ENCODE measurements at places on chromosomes 4 and X.

GRCh38 chr4:143384381-143384994, 47.8 kb downstream of the GAB1 start:
- no peak for DNase-seq

DNA sequence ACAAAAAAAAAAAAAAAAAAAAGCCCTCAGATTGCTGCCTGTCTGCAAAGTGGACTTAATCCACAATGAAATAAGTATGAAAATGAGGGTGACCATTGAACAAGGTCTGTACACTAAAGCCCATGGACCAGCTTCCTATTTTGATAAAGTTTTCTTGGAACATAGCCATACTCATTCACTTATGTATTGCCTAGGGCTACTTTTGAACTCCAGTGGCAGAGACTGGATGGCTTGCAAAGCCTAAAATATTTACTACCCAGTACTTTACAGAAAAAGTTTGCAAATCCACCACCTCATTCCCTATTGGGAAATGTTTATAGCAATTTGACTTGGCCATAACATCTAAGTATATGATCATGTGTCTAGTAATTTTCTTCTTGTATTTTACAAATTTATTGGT, 481.7 kb downstream of the NAF1 start:
- DNase-seq = no peak

GRCh38 chr4:92988301-92988700, 684.5 kb downstream of the GRID2 start:
- no peak for DNase-seq

DNA sequence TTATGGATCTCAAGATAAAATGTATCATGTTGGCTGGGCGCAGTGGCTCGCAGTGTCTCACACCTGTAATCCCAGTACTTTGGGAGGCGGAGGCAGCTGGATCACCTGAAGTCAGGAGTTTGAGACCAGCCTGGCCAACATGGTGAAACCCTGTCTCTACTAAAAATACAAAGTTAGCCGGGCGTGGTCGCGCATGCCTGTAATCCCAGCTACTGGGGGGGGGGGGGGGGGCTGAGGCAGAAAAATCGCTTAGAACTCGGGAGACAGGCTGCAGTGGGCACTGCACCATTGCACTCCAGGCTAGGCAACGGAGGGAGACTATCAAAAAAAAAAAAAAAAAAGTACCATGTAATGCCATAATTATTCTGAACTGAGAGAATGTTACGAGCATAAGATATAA, 2.1 kb downstream of the RBMX start:
- no peak for DNase-seq

GRCh38 chrX:45449982-45450381, 249.3 kb upstream of the DIPK2B start:
- DNase-seq = no peak

DNA sequence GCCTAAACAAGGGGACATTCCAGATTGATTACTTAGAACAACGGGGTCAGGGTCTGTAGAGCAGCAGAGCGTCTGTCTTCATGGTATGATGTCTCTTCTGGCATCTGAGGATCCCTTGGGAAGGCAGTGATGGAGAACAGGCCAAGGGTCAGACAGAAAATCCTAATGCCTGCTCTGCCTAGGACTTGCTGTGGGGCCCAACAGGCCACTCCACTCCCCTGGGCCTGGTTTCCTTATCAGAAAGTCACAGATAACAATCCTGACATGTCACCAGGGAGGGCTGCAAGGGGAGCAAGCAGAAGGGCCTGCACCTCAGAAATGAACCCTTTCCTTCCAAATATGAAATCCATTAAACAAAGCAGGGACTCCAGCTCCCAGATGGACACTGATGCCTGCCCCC, 21.4 kb upstream of the ARHGAP6 start:
- no peak for DNase-seq

GRCh38 chr4:8585721-8586212, 5.6 kb downstream of the GPR78 start:
- DNase-seq = no peak

DNA sequence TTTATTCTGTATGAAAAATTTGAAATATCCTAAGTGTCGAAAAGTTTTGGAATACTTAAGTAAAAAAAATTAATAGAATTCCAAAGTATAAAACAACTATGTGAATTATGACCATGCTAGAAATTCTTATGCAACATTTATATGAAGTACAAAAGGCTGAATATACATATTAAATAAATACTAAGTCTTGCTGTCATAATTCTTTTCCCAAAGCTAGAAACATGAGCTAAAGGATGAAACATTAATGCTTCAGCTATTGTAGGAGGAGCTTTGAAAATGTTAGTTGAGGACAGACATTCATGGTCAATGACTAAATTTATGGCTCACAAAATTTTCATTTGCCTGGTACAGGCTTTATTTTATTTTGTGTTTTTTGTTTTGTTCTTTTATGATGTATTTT, 207.3 kb downstream of the GABRB1 start:
- DNase-seq = no peak

- peak; percentile 5 for DNase-seq
Observed at GRCh38 chrX:109774706-109775105, 41.6 kb upstream of the ACSL4 start.

DNA sequence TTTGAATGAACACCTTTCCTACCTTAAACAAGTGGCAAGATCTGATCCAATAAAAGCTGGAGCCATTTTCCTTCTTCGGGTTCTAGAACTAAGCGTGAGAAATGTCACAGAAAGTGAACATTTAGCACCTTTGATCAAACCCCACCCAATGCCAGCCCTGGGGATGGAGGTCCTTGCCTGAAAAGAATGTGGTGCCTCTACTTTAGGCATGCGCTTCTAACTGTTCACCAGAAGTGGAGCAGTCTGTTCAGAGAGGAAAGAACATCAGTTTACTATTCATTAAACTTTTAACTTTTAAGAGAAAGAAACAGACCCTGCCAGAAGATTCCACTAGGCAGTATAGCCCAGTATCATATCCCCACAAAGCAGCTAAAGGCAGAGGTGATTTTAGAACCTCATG, 75.9 kb downstream of the INTS12 start:
- no peak for DNase-seq
